ENCODE measurements at places on chromosomes 1 and 21.

DNA sequence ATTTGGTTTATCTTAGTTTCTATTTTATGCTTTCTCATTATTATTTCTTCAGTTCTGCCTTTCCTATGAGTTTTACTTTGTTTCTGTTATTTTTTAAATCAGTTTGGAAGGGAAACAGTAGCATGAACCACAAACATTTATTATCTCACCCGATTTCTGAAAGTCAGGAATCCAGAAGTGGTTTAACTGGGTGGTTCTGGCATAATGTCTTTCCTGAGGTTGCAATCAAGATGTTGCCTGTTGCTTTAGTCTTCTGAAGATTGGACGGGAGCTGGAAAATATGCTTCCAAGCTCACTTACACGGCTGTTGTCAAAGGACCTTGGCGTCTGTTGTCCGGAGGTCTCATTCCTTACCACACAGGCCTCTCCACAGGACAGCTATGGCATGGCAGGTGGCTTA lies 50.4 kb downstream of the SNRPE start:
- H3K27ac ChIP-seq: no peak overlapping the region
- no peaks in the 10 kb centered on the region for H3K27me3 ChIP-seq
- H3K36me3 ChIP-seq: no peaks in the 10 kb centered on the region
- H3K4me1 ChIP-seq: no peaks in the 10 kb centered on the region

DNA sequence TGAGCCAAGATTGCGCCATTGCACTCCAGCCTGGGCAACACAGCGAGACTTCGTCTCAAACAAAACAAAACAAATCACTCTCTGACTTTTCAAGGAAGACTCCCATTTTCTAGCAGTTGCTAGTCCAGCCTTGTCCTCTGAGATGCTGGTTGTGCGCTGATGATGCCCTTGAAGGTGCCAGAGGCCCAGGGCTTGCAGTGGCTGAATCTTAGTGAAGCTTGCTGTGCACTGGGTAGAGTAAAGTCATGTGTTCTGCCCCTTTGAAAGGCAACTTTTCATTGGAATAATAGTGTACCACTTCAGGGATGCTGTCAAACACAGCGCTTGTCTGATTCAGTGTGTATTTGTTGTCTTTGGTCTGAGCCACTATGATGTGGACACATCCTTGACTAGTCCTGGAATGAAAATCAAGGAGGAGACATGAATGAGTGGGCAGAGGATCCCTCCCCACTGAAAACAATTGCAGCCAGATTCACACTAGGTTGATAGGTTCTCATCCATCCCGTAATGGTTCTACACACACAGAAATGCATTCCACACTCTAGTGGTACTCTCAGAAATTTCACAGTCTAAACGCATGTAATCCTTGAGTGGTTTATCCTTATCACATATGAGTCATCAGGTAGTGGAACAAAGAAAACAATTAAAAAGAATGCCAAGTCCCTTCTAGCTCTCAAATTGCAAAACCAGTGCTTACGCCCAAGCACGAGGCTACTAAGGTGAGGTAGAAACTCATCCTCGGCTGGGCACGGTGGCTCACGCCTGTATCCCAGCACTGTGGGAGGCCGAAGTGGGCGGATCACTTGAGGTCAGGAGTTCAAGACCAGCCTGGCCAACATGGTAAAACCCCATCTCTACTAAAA lies 17.8 kb upstream of the TDRD10 start:
- no peaks in the 10 kb centered on the region for H3K36me3 ChIP-seq
- H3K27ac ChIP-seq: no peak overlapping the region
- no peak overlapping the region for H3K4me3 ChIP-seq
- peaks cover under 1% of the 10 kb centered on the region for H3K27me3 ChIP-seq

DNA sequence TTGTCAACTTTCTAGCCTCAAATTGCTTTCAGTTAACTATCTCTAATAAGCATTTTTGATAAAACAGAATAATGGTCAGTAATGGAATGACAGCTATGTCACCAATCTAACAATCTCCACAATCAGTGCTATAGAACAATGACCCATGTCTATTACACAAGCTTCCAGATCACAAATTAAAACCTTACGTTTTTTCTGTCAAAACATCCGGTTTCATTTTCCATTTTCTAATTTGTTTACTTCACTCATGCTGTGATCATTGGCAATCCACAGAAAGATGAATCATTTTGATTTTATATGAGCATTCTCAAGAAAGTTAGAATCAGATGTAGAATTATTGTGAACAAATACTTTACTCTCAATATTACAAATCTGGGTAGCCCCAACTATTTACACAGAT lies 80.3 kb downstream of the KCNT2 start:
- H3K4me3 ChIP-seq: no peak overlapping the region
- no peak for DNase-seq
- H3K4me1 ChIP-seq: no peaks in the 10 kb centered on the region
- H3K27me3 ChIP-seq: no peaks in the 10 kb centered on the region
- no peak overlapping the region for H3K27ac ChIP-seq

- no peak for DNase-seq
- H3K27ac ChIP-seq: no peak overlapping the region
- no peaks in the 10 kb centered on the region for H3K27me3 ChIP-seq
- peaks cover 16% of the 10 kb centered on the region for H3K4me1 ChIP-seq
Measured at GRCh38 chr1:184405094-184405800, 18.4 kb downstream of the C1orf21 start.

DNA sequence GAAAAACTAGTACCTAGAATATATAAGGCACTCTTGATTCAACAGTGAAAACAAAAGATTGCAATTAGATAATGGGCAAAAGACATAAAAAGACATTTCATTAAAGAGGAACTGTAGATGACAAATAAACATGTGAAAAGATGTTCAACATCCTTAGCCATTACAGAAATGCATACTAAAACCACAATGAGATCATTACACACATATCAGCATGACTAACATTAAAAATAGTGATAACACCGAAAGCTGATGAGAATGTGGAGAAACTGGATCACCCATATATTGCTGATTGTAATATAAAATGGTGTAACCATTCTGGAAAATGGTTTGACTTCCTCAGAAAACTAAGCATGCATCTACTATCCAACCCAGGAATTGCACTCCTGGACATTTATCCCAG lies 340.3 kb downstream of the SEC16B start:
- no peaks in the 10 kb centered on the region for H3K4me1 ChIP-seq
- no peak overlapping the region for H3K4me3 ChIP-seq
- no peak for DNase-seq

- no peaks in the 10 kb centered on the region for H3K27me3 ChIP-seq
- H3K36me3 ChIP-seq: no peaks in the 10 kb centered on the region
- H3K4me3 ChIP-seq: no peak overlapping the region
- DNase-seq: no peak
- no peaks in the 10 kb centered on the region for H3K4me1 ChIP-seq
Measured at GRCh38 chr1:55181666-55182065, 33.5 kb downstream of the USP24 start.

DNA sequence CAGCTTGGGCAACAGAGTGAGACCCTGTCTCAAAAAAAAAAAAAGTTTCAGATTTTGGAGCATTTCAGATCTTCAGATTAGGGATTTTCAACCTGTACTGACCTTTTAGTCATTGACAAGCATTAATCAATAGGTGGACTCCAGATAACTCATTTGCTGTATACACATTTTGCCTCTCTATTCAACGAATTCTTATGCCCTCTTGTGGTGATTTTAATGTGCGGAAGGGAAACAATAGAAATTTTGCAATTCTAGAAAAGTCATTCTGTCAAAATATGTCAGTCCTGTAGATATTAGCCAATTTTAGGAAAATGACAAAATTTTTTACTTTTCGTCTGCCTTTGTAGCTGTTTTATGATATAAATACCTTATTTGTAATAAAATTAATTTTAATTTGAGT lies 11.6 kb upstream of the OR2G2 start:
- H3K27ac ChIP-seq: no peak overlapping the region
- H3K36me3 ChIP-seq: no peaks in the 10 kb centered on the region
- no peak overlapping the region for H3K4me3 ChIP-seq
- no peaks in the 10 kb centered on the region for H3K27me3 ChIP-seq
- no peak for DNase-seq
- H3K4me1 ChIP-seq: no peaks in the 10 kb centered on the region

- H3K36me3 ChIP-seq: peaks cover 2% of the 10 kb centered on the region
- H3K27ac ChIP-seq: no peak overlapping the region
- H3K27me3 ChIP-seq: no peaks in the 10 kb centered on the region
- peaks cover 2% of the 10 kb centered on the region for H3K4me1 ChIP-seq
Measured at GRCh38 chr1:8276173-8276914, 41.6 kb upstream of the SLC45A1 start.

Data from neuronal stem cell (in vitro differentiated cells).